ENCODE measurements at places on chromosomes 3 and 15.

GRCh38 chr3:149596134-149596770 lies 61.6 kb downstream of the WWTR1 start:
- no peak for DNase-seq

GRCh38 chr15:97708252-97708651 lies 252.3 kb upstream of the ARRDC4 start:
- DNase-seq, result no peak

DNA sequence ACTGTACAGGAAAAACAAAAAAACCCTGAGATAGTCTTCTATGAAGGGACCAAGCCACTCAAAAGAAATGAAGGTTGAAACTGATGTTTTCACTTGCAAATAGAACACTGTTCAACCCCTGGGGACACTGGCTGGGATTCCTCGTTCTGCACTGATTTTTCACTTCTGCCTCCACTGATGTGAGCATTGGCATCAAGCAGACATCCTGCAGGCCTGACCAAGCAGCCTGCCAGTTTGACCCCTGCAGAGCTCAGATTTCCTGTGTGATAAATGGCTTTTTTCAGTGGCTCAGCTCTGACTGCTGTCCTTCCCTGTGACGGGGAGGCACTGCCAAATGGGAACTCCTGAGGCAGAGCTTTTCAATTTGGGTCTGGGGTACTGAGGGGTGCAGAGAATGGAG lies 50.0 kb downstream of the RASGRP1 start:
- no peak for DNase-seq

- no peak for DNase-seq
These were observed 84.4 kb downstream of the RFTN1 start for GRCh38 chr3:16429086-16429485.

- DNase-seq, result no peak
These were observed 480.7 kb downstream of the MAGI1 start for GRCh38 chr3:65557899-65558564.

DNA sequence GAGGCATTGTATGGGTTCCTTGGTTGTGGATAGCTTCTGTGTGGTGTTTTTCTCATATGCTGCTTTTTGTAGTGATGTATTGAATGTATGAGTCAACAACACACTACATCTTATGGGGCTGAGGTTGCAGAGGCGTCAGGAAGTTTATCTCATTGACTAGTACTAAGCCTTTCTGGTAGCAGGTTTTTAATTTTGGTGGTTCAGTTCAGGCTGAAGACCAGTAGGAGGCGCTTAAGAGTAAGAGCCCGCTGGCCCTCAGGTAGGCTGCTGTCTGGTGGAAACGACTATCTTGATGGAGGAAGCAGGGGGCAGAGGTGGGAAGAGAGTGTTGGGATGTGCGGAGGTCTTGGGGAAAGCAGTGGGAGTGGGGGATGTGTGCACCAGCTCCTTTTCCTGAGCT lies 62.4 kb downstream of the RTP4 start:
- DNase-seq, result no peak

GRCh38 chr3:169420429-169420828 lies 243.1 kb downstream of the MECOM start:
- no peak for DNase-seq

- no peak for DNase-seq
These were observed 140.6 kb downstream of the HCN4 start for GRCh38 chr15:73228128-73228646.

DNA sequence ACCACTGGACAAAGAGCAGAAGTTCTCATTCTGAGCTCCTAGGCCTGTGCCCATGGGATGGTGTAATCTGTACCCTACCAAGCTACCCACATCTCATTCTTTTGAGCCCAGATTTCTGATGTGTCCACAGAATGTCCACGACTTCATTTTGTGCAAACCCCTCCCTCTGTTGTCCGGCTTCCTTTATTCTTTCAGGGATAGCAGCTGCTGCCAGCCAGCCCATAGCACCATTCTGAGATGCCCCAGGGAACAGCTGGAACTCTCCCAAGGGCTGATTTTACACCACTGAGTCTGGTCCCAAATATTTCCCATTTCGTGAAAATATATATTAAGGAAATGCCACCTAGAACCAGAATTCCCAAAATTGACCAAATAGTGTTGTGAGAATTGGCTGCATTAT lies 236.6 kb downstream of the SATB1 start:
- DNase-seq, result no peak

DNA sequence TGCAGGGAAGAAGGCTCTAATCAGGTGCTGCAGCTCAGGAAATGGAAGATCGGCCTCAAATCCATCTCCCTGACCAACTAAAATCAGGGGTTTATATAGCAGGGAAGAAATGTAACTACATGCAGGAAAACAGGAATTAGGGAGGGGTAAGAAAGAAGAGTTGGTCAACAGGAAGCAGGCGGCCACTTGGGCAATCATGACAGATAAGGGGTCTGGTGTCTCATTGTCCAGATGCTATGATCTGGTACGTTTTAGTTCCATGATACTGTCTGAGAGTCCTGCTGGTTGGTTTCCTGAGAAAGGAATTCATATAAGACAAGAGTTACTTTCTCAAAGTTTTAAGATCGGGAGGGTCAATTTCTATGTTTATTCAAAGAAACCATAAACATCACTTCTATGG lies 24.2 kb downstream of the KATNBL1 start:
- no peak for DNase-seq

- DNase-seq, result no peak
These were observed 1.3 kb downstream of the STAG1 start for GRCh38 chr3:136750897-136751315.

DNA sequence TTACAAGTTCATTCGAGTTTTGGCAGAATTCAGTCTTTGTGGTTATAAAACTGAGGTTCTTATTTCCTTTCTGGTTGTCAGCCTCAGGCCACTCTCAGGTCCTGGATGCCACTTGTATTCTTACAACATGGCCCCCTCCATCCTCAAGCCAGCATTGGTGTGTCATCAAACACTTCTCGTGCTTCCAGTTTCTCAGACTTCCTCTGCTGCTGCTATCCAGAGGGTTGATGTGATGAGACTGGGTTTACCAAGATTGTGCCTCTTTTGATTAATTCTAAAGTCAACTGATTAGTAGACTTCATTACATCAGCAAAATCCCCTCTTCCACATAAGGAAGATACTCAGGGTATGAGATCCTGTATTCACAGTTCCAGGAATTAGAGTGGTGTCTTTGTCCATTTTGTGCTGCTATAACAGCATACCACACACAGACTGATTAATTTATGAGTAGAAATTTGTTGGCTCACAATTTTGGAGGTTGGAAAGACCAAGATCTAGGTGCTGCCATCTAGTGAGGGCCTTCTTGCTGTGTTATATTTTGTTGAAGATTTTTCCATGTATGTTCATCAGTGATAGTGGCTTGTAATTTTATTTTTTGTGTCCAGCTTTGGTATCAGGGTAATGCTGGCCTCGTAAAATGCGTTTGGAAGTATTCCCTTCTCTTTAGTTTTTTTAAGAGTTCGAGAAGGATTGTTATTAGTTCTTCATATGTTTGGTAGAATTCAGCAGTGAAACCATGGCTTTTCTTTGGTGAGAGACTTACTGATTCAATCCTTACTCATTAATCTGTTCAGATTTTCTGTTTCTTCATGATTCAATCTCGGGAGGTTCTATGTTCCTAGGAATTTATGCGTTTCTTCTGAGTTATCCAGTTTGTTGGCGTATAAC lies 11.1 kb downstream of the LRCH3 start:
- no peak for DNase-seq

DNA sequence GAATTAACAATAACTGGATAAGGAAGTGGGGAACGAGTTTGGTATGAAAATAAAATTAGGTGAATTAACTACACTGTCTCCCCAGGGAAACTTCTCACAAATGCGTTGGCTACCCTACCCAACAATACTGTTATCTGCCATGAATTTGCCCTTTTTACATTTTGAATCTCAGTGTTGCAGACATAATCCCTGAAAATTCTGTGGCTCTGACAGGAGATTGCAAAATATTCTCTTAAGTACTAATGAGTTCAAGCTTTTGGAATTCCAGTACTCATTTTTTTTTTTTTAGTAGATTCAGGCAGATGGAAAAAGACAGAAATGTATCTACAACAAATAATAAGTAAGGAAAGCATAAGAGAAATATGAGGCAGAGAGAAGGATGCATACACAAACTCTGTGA lies 332.6 kb downstream of the LSAMP start:
- no peak for DNase-seq

DNA sequence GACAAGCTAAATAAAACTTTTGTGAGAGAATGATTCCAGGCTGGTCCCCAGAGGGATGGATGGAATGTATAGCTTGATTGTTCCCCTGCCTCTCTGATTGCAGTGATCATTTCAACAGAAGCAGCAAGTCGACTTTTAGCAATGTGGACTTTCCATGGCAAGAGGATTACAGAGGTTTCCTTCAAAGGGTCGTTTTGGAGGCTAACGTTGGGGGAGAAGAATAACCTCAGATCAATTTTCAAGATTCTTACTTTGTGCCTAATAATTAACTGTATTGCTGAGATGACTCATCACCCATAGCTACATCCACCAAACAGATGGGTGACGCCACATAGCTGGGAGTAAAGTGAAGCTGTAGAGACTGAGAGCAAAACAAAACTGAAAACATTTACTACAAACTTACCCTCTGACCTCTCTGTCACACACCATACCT lies 79.9 kb downstream of the GTPBP8 start:
- no peak for DNase-seq

GRCh38 chr3:187888701-187889100 lies 143.4 kb upstream of the BCL6 start:
- DNase-seq, result no peak

- no peak for DNase-seq
These were observed 169.0 kb downstream of the PGPEP1L start for GRCh38 chr15:98838387-98839259.

DNA sequence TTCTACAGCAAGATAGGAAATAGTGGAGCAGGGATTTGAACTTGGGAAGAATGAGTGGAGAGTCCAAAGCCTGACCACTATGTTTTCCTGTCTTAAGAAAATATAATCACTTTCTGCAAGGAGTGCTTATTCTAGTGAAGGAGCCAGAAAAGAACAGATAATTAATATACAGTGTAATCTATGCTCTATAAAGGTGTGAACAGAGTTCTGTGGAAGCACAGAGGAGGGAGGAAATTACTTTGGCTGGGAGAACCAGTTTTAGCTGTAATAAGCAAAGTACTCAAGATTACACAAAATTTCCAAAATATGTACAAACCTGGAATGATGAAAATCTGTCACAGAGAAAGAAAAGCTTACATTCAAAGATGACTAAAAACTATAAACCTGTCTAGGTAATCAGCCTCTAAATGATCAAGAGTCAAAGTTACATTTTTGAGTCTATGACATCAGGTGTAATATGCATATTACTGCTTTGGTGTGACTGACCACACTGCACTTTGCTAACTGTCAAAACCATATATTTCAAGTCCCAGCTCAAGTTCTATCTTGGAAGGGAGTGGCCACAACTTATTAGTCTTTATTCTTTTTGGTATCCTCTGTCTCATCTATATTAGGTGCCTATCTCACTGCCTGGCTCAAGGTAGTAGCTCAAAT lies 40.7 kb upstream of the MB21D2 start:
- no peak for DNase-seq

DNA sequence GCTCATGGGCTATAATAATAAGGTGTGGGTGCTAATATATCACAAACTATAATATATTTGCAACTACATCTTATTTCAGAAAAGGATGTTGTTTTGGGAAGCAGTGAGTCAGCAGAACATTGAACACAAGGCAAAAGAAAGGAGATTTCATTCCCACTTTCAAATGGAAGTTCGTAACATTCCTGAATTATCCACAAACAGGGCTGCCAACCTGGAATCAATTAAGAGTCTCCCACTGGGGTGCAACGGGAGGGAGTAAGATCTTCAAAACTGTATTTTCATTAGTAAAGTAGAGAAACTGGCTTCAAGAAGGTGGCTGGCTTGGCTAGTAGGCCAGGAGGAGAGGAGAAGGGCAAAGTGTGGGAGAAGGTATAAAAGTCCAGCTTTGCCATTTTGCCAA lies 479.6 kb downstream of the CNTN3 start:
- no peak for DNase-seq

DNA sequence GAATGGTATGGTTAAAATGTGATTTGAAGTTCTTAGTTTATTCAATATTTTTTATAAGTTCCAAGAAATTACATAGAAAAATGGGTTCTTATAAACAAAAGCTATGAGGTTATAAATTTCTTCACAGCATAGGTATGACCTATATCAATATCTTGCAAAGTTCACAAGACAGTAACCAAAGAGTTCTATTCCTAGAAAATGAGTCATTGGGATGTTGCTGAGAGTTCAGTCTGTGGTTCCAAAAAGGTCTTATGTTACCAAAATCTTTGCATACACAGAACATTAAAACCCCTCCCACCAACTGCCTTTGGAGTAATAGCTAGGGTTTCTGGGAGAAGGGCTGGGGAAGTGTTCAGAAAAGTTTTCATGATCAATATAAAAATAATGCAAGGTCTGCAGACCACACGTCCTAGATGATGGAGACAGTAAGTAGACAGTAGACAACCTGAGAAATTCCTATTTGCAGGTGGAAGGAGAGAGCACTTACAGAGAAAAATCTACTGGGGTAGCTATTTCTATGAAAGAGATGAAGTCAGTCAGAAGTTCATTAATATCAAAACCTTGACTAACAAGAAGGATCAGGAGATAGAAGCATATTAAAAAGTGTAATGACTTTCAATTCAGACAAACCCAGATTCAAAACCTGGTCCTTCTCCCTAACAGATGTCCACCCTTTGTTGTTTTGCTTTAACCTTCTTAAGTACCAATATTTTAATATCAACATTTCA lies 279.3 kb downstream of the KCNH8 start:
- DNase-seq, result no peak

DNA sequence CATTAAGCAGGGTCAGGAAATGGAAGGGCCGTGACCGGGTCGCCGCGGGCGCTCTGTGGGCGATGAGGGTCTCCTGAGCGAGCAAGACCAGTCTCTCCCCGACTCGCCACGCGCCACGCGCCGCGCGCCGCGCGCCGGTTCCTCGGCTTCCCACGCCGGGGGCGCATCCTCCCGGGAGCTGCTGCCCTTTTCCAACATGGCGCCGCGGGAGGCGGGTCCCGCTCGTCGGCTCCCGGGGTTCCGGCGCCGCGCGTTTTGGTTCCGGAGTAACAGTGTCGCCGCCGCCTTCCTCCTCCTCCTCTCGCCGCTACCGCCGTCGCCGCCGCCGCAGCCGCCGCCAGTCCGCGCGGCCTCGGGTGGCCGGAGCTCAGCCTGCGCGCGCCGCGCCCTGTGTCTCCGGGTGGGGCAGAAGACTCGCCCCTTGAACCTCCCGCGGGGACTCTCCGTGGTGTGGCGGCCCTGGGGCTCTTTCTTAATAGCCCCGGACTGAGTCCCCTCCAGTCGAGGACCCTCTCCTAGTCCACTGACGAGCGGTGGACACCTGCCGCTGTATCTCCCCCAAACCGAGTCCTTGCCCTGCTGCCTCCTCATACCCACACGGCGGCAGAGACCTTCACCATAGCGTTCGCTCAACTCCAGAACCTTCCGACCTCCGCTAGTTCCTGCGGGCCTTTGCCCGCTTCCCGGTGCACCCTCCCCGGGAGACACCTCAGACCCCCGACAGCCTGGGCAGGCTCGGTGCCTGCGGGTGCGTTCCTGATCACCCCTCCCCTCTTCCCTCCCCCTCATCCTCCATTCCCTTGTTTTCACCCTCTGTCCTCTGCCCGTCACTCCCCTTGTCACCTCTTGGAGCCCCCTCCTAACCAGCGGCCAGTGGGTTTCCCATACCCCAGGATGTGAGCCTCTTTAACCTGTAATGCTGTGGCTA lies at the start of gene MAP2K5:
TSS of gene MAP2K5 (plus strand) at position 284 of the 928 bp plus-strand sequence. CDS start at position 917, 633 bp downstream.
- peak; percentile 57 for DNase-seq

- no peak for DNase-seq
These were observed 188.9 kb upstream of the P2RY1 start for GRCh38 chr3:152646004-152646403.
